ENCODE measurements at places on chromosomes 5 and 9.

- peak; percentile 59 for DNase-seq
These were observed 169.4 kb upstream of the ANKRD55 start for GRCh38 chr5:56402266-56403220.

DNA sequence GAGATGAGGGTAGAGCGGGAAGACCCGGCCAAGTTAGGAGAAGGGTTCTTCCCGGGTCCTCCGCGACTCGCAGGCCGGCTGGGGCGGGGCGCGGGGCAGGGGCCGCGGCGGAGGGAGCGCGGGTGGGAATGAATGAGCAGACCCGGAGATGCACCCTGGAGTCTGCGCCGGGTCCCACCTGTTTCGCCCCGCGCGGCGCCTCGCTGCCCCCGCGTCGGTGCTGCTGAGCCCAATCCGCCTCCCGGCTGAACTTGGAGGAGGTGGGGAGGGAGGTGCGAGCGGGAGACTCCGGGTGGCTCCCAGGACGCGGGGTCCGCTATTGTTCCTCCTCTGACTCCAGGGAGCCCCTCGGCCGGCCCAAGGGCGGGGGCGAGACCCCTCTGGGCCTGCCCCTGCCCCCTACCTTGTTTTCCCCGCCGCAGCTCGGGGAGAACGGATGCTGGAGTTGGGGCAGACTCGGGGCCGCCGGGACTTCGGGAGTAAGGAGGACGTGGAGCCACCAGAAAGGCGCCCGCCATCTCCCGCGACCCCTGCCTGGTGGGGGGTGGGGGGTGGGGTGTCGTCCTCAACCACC, 659 bp downstream of the RAI14 start:
- DNase-seq, result peak; percentile 26

GRCh38 chr9:18768951-18769622, 263.9 kb downstream of the SAXO1 start:
- DNase-seq, result no peak

DNA sequence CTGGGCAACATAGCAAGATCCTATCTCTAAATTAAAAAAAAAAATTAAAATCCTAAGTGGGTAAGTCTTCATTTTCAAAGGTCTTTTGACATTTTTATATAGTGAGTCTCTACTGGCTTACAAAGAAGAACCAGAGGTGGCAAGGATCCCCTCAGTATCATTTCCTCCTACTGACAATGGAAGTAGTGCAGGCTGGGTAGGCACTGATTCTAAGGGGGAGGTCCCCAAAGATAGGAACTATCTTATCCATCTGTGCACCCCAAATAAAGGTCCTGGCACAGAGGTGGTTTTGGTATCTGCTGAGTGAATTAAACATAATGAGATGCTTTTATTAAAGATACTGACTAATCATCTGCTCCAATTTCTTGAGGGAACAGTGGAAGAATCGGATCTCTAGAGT, 4.2 kb downstream of the FAM193B start:
- no peak for DNase-seq

GRCh38 chr5:156942064-156942463, 21.0 kb downstream of the TIMD4 start:
- no peak for DNase-seq

DNA sequence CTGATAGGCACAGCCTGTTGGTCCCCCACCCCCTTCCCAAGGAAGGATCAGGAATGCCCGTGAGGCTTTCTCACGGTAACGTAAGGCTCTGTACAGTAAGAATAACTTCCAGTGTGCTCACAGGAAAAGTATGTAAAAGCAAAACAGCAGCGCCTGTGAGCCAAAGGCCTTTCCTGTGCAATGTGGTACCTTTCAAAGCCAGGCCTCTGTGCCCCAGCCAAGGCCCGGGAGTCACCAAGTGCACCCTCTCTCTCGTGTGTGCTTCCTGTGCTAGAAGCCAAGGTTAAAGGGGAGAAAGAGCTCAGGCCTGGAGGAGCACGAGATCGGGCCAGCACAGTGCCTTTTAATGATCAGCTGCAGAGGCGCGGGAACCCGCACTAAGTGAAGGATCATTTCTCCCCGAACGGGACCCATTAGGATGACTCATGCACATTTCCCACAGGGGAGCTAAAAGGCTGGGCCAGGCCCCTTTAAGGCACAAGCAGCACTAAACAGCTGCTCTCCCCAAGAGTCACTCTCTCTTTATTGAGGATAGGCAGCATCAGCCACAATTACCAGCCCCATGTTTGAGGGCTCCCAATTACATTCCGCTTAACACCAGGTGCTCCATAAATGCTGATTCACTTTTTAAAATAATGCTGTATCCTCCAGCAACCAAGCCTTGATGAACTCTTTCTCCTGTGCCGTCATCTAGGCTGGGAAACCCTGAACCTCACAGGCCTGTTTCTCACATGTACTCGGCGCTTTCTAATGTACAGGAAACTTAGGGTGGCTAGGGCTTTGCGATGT, 42.8 kb downstream of the SHB start:
- DNase-seq, result no peak

DNA sequence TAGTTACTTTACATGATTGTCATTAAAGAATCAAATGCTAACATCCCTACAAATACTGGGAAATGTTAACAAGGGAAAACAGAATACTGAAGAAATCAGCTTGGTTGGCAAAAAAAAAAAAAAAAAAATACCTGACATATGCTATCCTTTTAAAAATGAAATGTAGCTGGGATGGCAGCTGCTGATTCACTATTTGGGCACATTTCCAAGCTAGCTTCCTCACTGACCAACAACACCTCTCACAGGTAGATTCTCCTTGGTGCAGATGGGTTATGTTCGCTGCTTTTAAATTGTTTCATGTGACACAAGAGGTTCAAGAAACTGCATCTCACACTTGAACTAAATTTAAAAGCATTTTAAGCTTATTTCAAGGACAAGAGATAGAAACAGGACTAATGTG, 6.1 kb upstream of the PRUNE2 start:
- no peak for DNase-seq

DNA sequence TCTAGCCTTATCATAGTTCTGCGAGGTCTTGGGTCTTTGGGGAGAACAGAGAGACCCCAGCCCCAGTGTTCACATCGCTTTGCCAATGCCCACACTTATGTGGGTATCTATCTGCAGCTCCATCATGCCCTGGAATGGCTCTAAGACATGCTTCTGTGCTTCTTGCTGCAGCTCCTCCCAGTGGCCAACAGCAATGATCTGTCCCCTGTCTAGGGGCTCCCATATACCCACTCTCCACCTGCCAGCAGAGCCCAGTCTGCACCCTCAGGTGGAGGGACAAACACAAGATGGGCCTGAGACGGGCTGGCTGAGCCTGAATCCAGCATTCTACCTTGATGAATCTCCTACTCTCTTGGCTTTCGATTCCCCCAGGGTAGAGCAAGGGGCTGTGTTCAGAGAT, 14.6 kb upstream of the DAP start:
- no peak for DNase-seq

GRCh38 chr5:155746367-155747038, 580.5 kb upstream of the SGCD start:
- no peak for DNase-seq

GRCh38 chr5:178223828-178224335, 8.7 kb downstream of the PHYKPL start:
- no peak for DNase-seq

- no peak for DNase-seq
These were observed 567.0 kb downstream of the CETN3 start for GRCh38 chr5:89842531-89842930.

GRCh38 chr9:14981291-14981950, 71.2 kb upstream of the FREM1 start:
- DNase-seq, result no peak

DNA sequence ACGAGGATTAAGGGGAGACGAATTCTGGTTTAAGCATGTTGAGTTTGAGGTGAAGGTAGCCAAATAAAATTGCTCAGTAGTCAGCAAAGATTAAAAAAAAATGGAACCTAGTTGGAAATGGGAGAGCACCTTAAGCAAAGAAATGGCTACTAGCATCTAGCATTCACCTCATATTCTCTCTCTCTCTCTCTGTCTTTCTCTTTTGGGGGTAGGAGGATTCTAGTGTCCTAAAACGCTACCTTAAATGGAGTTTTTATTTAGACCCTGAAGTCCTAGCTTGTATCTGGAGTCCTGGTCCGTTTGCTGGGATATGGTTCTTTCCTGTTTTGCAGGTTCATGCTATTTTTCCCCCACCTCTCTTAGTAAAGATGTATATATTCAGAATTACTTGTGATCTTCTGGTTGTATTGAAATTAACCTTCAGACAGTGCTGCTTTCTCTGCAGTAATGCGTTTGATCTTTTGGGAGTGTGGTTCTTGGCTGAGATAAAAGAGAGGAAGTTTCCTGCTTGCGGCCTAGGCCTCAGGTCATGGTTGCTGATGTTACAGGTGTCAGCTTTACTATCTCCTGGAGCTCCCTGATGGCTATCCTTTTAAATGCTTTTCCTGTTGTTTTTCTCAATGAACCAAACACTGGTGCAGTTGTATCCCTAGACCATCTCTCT, 8.0 kb downstream of the TGFBR1 start:
- no peak for DNase-seq

GRCh38 chr5:180646963-180647305, 2.5 kb downstream of the FLT4 start:
- DNase-seq, result no peak

DNA sequence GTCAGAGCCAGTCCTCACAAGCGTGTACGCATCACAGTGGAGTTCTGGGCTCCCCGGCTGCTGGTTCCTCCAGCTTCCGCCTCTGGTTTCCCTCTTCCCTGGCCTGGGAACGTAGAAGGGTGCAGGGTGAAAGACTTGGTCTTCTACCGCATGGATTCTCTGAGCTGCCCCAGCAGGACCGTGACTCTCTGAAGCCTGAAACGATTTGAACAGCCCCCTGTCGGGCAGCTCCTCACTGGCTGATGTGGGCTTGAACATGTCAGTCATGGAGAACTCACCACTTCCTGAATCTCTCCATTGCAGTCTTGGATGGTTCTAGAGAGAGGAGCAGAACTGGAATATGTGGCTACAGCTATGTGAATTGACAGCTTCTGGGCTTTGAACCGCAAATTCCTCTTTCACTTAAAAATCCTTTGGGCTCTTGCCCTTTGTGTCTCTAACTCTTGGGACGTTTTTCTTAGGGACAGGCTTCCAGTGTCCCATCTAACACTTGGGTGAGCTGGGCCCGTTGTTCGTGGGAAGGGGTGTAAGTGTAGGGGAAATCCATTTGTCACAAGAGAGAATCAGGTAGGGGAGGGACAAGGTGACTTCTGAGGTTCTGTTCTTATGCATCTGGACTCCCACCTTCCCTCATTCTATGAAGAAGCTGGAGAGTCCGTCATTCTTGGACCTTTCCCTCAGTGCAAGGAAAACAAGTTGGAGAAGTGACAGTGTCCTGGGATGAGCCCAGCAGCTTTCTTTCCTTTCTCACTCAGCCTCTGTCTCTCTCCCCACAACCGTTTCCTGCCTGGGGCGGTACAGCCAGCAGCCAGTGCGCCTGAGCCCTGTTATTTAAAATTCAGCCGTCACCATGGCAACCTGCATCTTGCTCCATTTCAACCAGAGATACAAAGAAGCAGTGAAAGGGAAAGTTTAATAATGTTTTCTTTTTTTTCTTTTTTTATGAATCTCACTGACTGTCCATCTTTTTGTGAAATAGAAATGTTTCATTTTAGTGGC, 84.7 kb downstream of the PTTG1 start:
- peak; percentile 42 for DNase-seq

DNA sequence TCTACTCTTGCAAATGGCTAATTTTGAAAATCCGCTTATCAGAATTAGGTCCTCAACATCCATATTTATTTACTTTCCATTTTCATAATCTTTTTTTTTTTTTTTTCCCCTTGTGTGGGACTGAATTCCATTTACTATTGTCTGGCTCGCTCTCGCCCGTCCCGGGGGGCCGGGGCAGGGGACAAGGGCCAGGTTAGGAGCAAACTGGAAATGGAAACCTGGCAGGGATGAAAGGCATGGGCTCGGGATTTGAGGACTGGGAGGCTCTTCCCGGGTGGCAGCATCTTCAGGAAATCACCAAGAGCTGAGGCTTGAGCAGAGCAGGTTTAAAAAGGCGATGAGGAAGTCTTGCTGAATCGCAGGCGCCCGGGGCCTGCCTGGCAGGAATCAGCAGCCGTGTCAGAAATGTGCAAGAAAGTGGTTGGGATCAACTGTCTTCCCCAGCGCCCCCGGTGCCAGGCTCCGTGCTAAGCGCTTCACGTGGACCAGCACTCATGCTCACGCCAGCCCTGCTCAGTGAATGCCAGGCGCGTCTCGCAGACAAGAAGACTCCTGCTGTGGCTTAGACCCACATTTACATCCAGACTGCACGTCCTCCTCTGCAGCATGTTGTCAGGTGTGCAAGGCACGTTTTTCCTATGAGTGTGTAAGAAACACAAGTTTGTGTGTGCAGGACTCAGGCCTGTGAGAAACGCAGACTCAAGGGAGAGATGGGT, 66.3 kb upstream of the UNC5A start:
- DNase-seq, result no peak

- no peak for DNase-seq
These were observed 150.2 kb downstream of the MACROH2A1 start for GRCh38 chr5:135248801-135249231.

- no peak for DNase-seq
These were observed 85.4 kb downstream of the PJA2 start for GRCh38 chr5:109324351-109324750.

DNA sequence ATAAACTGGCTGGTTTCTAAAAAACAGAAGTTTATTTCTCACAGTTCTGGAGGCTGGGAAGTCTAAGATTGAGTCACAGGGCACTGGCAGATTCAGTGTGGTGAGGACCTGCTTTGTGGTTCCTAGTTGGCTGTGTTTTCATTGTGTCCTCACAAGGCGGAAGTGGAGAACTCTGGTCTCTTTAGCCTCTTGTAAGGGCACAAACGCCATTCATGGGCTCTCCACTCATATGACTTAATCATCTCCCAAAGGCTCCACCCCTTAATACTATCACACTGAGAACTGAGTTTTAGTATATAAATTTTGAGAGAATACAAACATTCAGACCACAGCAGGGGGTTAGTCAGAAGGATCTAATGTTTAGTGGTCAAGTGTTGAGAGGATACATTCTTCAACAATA, 208.2 kb downstream of the SEC61B start:
- DNase-seq, result no peak

DNA sequence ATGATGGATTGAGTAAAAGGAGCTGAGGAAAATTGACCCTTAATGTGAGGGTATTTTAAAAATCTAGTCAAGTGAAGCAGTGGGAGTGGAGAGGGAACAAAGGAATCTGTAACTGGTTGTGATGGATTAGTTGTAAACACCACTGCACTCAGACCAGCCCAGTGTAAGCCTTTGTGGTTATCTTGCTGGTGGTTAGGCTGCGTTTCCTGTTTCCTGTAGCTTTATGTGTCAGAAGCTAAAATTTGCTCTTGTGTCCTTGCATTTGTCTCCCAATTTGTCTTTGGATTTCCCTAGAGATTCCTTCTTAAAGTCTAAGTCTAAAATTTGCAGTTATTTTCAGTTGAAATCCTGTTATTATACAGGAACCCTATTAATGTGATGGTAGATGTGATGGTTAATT, 6.3 kb downstream of the IFNA21 start:
- no peak for DNase-seq

- no peak for DNase-seq
These were observed 13.5 kb downstream of the ADRB2 start for GRCh38 chr5:148839960-148840359.

DNA sequence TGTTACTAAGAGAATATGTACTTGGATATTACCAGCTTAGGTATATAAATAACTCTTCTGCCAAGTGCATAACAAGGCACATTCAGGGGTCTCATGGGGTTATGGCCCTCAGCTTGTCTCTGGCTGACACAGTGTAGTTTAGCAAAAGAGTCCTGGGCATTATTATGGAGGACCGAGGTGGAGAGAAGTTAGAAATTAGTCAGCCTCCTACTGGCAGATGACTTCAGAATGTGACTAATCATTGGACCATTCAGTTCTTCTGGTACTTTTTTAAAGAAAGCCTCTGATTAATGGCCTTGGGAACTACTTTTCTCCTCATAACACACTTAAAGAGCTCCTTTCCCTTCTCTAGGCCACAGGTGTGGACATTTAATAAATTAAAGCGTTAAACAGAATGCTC, 178.9 kb downstream of the SH3GL2 start:
- no peak for DNase-seq

All from globus pallidus (tissue), 1 donor.